GM23248 (cell line): ENCODE measurements at places on chromosomes 12 and 14.

DNA sequence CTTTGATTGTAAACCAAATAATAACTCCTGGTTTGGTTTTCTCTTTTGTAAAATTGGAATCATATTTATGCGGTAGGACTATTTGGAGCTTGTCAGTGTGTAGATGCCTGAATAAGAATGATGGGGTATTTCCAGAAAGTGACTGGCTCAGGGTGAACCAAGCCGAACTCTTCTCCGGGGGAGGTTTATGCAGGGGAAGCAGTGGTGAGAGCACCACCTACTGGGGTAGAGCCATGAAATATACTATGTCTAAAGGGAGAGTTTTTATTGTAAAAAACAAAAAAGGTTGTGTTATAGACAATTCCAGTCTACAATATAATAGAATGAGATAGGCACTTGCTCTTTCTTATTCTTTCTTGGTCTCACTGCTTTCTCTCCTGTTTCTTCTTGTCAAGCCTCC lies 222.9 kb upstream of the SLC16A7 start:
- no peaks in the 10 kb centered on the region for H3K27me3 ChIP-seq
- H3K27ac ChIP-seq = no peak overlapping the region
- no peaks in the 10 kb centered on the region for H3K4me1 ChIP-seq
- H3K36me3 ChIP-seq = no peaks in the 10 kb centered on the region
- no peak overlapping the region for H3K4me3 ChIP-seq
- peak; percentile 46 for DNase-seq

DNA sequence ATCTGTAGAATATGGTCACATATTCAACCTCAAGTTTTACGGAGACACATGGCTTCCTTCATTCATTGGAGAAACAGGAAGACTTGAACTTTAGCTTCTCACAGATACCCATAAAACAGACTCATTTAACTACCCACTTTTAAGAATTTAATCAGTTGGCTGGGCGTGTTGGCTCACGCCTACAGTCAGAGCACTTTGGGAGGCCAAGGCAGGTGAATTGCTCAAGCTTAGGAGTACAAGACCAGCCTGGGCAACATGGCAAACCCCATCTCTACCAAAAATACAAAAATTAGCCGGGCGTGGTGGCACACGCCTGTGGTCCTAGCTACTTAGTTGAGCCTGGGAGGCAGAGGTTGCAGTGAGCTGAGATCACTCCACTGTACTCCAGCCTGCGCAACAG lies 64.7 kb upstream of the STAC3 start:
- H3K4me3 ChIP-seq = no peak overlapping the region
- H3K27ac ChIP-seq = no peak overlapping the region
- H3K27me3 ChIP-seq = no peaks in the 10 kb centered on the region
- DNase-seq = no peak

- H3K36me3 ChIP-seq = peaks cover 56% of the 10 kb centered on the region
- H3K4me3 ChIP-seq = peak overlapping the region; percentile 94
- H3K4me1 ChIP-seq = peaks cover 21% of the 10 kb centered on the region
- H3K27ac ChIP-seq = no peak overlapping the region
- no peaks in the 10 kb centered on the region for H3K27me3 ChIP-seq
Measured at GRCh38 chr12:103933237-103933636, 3.0 kb downstream of the HSP90B1 start.

DNA sequence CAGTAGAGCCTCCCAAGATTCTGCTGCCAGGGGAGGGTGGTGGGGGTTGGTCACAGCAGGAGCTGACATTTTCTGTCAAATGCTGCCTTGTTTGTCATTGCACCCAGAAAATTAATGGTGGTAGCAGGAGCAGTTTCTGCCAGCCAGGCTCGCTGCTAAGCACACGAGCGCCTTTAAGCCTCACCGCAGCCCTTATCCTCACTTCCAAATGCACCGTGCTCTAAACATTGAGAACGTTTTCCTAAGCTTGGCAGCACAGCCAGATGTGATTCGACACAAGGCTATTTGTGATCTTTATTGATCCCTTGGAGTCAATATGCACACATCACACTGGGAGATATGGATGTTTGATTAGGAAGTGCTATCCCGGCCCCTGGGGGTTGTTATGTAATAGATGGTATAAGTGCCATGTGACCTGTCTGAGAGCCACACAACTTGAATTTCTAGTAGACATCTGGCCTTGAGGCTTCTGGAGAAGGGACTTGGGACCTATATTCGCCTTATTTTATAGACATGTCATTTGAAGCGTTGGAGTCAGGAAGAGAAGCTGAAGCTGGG lies 31.6 kb upstream of the BEGAIN start:
- H3K27ac ChIP-seq = no peak overlapping the region
- H3K27me3 ChIP-seq = peaks cover 67% of the 10 kb centered on the region
- H3K4me1 ChIP-seq = no peaks in the 10 kb centered on the region
- no peak for DNase-seq

GRCh38 chr12:49680075-49680474 lies 27.1 kb downstream of the FMNL3 start:
- no peaks in the 10 kb centered on the region for H3K36me3 ChIP-seq
- H3K4me3 ChIP-seq = no peak overlapping the region
- no peak for DNase-seq
- H3K4me1 ChIP-seq = peaks cover 26% of the 10 kb centered on the region

DNA sequence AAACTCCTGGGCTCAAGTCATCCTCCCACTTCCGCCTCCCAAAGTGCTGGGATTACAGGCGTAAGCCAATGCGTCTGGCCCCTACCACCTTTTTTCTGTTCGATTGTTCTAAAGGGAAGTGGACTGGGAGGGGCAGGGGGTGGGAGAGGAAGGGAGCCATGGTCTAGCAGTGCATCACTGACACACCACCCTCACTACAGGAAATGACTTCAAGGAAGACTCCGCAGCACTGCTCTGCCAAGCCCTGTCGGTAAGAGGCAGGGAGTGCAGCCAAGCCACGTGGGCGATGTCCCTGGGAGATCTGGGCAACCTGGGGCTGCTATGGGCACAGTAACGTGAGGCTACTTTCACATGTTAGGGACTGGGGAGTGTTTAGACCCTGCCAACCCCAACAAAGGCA lies 18.0 kb downstream of the LRRC74A start:
- H3K27ac ChIP-seq = no peak overlapping the region
- H3K27me3 ChIP-seq = peaks cover 13% of the 10 kb centered on the region
- DNase-seq = peak; percentile 65
- H3K4me3 ChIP-seq = no peak overlapping the region
- H3K4me1 ChIP-seq = no peaks in the 10 kb centered on the region
- no peaks in the 10 kb centered on the region for H3K36me3 ChIP-seq

- peak; percentile 54 for DNase-seq
- H3K4me1 ChIP-seq = peaks cover 39% of the 10 kb centered on the region
- H3K27ac ChIP-seq = peak overlapping the region; percentile 83
- no peaks in the 10 kb centered on the region for H3K27me3 ChIP-seq
Measured at GRCh38 chr14:70909733-70910614, 2.7 kb downstream of the PCNX1 start.

- H3K4me1 ChIP-seq = peaks cover 74% of the 10 kb centered on the region
- H3K36me3 ChIP-seq = peaks cover 77% of the 10 kb centered on the region
- H3K27ac ChIP-seq = peak overlapping the region; percentile 98
- H3K4me3 ChIP-seq = no peak overlapping the region
Measured at GRCh38 chr12:57145460-57146059, 1.9 kb downstream of the LRP1-AS start.

GRCh38 chr12:19515179-19515578 lies 75.9 kb downstream of the AEBP2 start:
- DNase-seq = no peak
- H3K27ac ChIP-seq = no peak overlapping the region
- H3K4me1 ChIP-seq = no peaks in the 10 kb centered on the region
- H3K27me3 ChIP-seq = no peaks in the 10 kb centered on the region
- H3K4me3 ChIP-seq = no peak overlapping the region

DNA sequence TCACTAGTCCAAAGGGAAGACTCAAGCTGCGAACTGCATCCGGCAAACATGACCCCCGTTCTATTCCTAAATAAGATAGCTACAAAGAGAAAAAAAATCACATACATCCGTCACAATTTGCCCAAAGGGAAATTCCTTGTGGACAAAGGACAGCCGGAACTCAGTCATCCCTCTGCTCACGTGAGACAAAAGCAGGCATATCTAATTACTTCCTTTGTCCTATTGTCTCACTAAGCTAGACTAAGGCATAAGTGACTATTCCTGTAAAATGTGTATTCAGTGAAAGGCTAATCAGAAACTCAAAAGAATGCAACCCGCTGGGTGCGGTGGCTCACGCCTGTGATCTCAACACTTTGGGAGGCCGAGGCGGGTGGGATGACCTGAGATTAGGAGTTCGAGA lies 27.2 kb upstream of the NINJ2 start:
- no peaks in the 10 kb centered on the region for H3K36me3 ChIP-seq
- no peak overlapping the region for H3K27ac ChIP-seq
- DNase-seq = no peak
